ENCODE measurements at places on chromosomes 3 and 15. TPM values are rescaled to one million over a fixed set of nuclear protein-coding genes. Genes with fewer than 3 reads are reported as not detected.

DNA sequence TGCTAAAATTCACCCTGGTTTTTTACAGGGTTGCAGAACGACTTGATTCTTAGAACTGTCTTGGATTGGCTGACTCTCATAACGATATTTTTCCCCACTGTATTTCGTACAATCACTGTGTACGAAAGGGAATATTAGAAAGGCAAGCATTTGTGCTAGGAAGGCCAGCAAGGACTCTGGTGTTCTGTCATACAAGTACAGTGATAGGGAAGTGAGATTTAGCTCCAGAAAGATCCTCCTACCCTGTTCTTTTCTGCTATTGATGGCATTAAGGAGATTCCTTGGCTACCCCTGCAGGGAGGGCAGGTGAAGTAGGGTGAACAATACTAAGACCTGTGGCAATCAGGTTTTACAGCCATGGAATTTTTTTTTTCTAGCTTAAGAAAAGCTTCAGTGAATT lies 53.8 kb upstream of the SCAANT1 start:
- no peak for DNase-seq

DNA sequence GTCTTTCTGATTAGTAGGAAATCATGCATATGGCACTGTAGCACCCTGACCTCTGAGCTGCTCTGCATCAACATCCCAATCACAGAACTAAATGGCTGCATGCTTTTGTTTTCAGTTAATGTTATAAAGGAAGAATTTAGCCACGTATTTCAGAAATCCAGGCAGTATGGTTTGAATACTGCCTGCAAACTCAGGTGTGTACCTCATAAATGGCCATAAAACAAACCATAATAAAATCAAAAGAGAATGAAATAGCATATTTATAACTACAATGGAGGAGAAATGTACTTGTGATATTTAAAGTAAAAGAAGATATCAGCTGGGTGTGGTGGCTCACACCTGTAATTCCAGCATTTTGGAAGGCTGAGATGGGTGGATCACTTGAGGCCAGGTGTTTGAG lies 94.5 kb downstream of the IL20RB start:
- no peak for DNase-seq

Gene BCL2A1
- polyA plus RNA-seq = 4.9 TPM

Gene C3orf18
- polyA plus RNA-seq = 6.8 TPM

Gene DNAH12
- polyA plus RNA-seq = 0.51 TPM

Gene PPP1R14D
- polyA plus RNA-seq = 14.0 TPM

Data from large intestine (tissue), 12 donors.